Right ventricle myocardium inferior (tissue), 1 donor: ENCODE measurements at places on chromosomes 2 and 18.

GRCh38 chr2:34831096-34831495, 1232.0 kb upstream of the FAM98A start:
- DNase-seq = no peak

DNA sequence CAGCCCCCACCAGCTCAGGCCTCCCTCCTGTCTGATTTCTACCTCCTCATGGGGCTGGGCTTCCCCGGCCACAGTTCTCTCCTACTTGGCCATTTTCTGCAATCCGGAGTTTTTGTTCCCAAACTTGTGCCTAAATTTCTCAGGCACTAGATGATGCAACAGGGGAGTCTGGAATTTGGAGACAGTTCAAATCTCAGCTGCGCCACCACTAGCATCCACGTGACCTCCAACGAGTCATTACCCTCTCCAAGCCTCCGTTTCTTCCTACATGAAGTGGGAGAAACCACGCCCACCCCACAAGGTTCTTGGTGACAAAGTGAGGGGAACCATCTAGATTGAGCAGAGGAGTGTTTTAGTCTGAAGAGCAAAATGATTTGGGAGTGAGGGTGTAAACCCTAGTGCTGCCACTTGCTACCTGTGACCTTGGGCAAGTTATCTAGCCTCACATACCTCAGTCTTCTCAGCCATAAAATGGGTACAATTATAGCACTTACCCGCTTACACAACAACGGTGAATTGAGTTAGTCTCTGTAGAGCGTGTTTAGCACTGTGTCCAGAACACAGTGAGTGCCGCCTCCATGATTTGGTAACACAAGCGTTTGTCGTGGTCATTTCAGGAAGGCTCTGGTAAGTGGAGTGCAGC, 61.4 kb upstream of the ASAP2 start:
- no peak for DNase-seq

GRCh38 chr2:57497489-57498096, 549.0 kb upstream of the VRK2 start:
- DNase-seq = no peak

- no peak for DNase-seq
Measured at GRCh38 chr18:43965691-43966090, 688.4 kb upstream of the SYT4 start.

DNA sequence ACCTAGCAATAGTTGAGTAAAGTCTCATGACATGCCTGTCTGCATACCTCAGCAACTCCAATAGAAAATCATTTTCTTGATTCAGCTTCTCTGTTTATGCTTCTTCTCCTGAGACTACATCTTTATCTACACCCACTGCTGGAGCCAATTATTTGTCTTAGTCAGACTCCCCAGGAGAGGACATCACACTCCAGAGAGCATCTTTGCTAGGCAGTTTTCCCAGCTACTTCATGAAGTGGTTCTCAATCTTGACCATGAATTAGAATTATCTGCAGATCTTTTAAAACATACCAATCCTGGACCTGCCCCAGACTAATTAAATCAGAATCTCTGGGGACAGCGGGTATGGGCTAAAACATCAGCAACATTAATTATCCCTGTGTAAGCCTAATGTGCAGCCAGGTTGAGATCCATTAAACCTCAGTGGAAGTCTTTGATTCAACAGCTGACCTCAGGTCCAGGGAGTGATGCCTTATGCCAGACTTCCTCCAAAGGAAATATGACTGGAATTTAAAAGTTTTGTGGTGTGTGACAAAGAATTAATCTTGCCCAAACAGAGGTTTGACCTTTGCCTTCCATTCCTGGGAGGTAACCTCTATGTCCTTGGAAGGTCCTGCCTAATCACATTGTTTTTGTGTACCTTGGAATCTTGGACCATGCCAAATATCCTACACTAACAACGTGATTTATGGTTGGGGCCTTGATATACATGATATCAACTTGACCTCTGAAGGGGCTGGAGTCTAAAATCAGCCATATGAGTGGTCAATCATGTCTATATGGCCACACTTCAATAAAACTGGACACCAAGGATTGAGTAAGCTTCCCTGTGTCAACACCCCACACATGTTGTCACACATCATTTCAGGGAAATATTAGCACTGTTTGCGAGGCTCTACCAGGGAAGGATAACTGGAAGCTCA, 99.3 kb upstream of the DNAJC10 start:
- DNase-seq = no peak

DNA sequence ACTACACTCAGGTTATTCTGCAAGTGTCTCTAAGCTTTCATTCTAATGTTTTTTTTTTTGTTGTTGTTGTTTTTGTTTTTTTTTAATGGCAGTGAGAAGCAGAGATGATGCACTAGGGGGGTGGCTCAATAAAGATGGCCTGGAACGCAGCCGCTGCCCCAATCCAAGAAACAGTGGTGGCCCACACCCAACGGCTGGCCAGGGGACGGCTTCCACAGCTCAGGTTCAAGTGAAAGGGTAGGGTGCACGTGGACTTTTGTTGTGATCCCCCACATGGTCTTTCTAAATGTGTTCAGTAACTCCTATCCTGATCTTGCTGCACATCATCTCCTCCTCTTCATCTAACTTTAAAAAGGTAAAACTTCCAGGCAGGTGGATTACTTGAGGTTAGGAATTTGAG, 190.1 kb downstream of the NDUFA10 start:
- no peak for DNase-seq

DNA sequence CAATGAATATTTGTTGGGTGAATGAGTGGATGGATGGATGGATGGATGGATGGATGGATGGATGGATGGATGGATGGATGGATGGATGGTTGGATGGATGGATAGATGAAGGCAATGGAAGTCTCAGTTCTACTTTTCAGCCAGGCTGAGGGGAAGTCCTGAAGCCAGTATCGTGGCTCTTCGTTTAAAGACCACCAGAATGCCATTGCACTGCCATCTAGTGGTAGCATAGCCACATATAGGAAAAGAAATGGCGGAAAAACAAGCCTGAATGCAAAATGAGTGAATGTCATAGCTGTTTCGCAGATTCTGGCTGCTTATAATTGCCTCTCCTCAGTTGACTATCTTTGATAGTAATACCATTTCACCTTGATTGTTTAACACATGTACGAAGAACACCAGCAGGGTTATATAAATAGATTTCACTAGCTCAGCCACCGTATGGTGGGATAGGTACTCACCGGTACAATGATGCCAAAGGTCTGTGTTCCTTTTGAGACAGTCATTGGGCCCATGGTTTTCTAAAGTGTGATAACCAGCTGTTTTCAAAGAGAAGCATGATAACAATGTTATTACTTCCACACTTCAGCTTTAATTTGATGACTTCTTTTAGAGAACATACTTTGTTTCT, 62.3 kb upstream of the GREB1L start:
- DNase-seq = no peak

DNA sequence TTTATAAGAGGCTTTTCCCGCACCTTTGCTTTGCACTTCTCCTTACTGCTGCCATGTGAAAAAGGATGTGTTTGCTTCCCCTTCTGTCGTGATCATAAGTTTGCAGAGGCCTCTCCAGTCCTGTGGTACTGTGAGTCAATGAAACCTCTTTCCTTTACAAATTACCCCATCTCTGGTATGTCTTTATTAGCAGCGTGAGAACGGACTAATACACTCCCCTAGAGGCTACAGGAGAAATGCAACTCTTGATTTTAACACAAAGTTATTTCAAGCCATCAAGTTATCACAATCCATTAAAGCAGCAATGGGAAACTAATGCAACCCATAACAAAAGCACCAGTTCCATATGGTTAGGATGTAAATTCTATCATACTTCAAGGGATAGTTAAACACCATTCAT, 1378.8 kb upstream of the DDX18 start:
- no peak for DNase-seq

GRCh38 chr2:11930211-11930761, 183.9 kb downstream of the LPIN1 start:
- no peak for DNase-seq

- peak; percentile 26 for DNase-seq
Measured at GRCh38 chr2:20184067-20184938, 40.6 kb downstream of the SDC1 start.

DNA sequence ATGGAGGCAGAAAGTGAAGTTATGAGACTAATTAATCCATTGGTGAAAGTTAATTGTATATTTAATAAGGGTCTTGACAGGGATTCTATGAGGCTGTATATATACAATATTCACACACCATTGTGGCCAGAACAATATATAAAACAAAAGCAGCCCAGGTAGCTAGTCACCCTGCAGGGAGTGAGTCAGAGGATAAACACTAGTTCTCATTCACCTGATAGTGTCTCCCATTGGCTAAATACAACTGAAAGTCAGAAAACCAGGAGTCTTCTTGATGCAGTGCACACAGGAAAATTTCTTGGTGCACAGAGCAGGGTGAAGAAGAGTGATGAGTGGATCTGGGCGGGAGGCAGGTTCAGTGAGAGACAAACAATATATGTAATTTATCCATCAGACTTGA, 465.2 kb downstream of the ERBB4 start:
- no peak for DNase-seq

- no peak for DNase-seq
Measured at GRCh38 chr2:71686781-71687180, 233.4 kb downstream of the DYSF start.

- DNase-seq = no peak
Measured at GRCh38 chr2:238857959-238858358, 10.1 kb downstream of the TWIST2 start.

GRCh38 chr2:10009271-10009810, 34.0 kb upstream of the KLF11 start:
- DNase-seq = no peak

GRCh38 chr2:160943414-160943813, 216.8 kb upstream of the TANK start:
- no peak for DNase-seq

DNA sequence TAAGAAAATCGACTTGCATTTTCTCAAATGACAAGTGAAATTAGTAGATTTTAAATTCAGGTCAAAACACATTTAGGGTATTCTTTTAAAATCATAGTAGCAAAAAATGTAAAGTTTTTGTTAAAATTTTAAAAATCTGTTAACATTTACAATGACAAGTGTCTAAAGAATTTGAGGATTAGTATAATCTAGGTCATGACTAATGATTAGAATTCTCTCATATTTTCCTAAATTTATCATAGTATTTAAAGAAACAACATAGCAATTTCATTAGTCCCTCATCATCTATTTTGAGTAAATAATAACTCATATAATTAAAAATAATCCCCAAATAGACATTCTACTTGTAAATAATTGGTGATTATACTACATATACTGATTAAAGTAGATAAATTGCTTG, 23.6 kb downstream of the THUMPD2 start:
- DNase-seq = no peak

DNA sequence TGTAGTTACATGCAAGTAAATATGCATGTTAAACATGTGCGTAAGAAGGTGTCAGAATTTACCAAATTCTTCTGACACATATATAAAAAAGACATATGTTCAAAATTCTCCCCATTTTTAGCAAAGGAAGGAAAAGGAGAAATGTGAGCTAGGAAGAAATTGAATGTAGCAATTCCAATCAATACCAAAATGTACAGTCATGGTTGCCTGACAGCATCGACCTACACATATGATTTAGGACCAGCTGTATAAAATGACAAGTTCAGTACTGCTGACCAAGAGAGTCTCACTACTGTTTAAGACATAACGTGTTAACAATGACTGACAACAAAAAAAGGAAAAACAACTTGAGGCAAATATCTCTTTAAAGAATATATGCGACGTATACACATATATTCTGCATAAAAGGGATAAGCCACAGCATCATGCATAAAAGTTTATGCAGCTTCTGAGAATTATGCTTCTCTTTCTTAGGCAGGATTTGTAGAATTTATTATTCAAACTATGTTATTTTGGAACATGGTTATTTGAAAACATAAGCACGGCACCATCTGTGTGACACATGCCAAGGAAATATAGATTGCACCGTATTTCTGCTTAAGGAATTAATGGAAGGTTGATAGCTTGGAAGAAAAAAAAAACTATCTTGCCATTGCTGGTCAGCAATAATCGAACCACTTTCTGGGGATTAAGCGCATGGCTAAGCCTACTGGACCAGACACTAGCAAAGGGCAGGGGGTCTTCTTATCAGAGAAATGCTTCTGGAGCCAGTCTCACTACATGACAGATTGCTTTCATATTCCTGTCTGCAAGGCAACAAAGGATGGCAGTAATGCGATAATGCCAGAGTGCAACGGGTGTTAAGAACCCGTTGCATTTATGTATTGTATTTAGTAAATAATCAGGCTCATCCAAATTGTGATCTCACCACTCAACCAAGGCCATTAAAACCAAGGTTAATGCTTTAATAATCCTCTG, 154.0 kb downstream of the WDPCP start:
- no peak for DNase-seq

GRCh38 chr18:275486-275885, 7.6 kb upstream of the THOC1 start:
- DNase-seq = no peak

GRCh38 chr2:20080839-20081415, 29.5 kb upstream of the LAPTM4A start:
- no peak for DNase-seq

DNA sequence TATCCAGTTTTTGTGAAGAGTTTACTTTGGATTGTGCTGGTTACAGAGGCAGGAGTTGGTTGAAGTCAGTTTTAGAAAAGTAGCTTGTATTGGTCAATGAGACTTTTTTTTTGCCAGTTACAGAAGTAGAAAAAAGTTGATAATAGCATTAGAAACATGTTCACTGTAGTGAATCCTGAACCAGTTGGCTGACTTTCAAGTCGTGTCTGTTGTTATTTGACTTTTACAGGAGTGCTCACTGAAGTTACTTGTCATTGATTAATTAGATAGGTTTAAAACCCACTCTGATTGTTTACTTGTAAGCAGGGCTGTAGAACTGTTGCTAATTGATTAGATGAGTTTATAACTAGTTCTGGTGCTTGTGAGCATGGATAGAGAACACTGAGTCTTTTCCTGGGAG, 312.0 kb upstream of the VWC2L start:
- DNase-seq = no peak

DNA sequence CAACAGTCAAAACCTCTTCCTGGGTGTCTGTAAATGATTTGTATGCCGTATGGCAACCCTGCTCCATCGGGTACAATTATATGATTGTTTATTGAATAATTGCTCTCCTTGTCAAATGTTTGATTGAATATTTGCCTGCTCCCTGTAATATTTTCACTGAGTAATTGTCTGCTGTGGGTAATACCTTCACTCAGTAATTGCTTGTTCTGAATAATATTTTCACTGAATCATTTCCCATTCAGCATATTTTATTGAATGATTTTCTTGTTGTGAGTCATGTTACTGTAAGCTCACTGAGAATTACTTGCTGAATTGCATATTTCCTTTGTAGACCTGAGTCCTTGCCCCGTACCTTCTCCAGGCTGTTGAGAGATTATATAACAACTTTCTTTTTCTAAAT, 535.2 kb downstream of the METTL4 start:
- no peak for DNase-seq

DNA sequence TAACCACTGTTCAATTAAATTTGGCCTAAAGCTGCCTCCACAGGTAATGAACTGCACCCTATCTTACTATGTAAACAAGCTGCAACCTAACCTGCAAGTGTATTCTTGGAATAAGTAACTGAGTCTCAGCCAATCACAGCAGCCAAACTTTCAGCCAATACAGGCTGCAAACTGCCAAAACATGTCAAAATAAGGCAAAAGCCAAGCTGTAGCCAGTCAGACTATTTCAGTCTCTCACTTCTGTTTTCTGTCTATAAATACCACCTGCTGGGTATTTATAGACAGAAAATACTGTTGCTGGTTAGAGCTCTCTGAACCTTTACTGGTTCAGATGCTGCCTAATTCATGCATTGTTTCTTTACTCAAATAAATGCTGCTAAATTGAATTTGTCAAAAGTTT, 14.3 kb downstream of the C2orf76 start:
- DNase-seq = no peak
